ENCODE measurements at places on chromosomes 2 and 18. TPM values are rescaled to one million over a fixed set of nuclear protein-coding genes. Genes with fewer than 3 reads are reported as not detected.

DNA sequence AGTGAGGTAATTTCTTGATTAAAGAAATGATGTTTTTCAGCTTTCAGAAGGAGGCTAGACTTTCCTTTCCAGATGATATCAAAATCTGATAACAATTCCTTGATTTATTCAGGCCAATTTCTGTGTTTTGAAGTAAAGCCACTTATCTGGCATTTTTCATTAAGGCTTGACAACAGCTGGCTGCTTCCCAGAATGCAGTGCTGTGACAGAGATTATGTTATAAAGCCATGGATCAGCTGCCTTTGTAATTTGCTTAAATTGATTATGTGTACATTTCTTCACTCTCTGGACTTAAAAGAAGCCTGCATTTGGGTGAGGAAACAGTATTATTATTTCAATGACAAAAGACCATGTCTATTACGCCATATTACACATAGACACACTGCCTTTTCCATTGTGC is 136.0 kb downstream of the PLCL1 start:
- peaks cover 3% of the 10 kb centered on the region for H3K4me1 ChIP-seq
- DNase-seq = no peak
- no peak overlapping the region for H3K4me3 ChIP-seq
- no peaks in the 10 kb centered on the region for H3K36me3 ChIP-seq

- no peaks in the 10 kb centered on the region for H3K27me3 ChIP-seq
- H3K27ac ChIP-seq = no peak overlapping the region
- DNase-seq = no peak
- no peaks in the 10 kb centered on the region for H3K36me3 ChIP-seq
- H3K4me1 ChIP-seq = peaks cover 24% of the 10 kb centered on the region
Observed at GRCh38 chr2:128545085-128545484, 226.4 kb upstream of the HS6ST1 start.

DNA sequence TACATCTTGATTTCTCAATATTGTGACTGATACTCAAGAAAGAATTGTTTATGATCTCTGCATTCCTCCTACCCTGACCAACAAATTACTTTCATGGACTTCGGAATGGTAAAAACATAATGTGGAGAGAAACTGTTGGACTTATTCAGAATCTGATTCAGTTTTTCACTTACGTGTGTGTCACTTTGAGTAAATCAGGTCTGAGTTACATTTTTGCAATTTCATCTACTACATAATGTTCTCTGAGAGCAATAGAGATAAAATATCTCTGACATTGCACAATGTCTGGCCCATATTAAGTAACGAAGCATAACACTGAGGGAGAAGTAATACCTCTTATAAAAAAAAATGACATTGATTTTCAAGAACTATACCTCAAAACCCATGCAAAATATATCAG is 1337.9 kb upstream of the CHAC2 start:
- no peaks in the 10 kb centered on the region for H3K27me3 ChIP-seq
- H3K4me1 ChIP-seq = no peaks in the 10 kb centered on the region
- no peak overlapping the region for H3K27ac ChIP-seq
- DNase-seq = no peak

DNA sequence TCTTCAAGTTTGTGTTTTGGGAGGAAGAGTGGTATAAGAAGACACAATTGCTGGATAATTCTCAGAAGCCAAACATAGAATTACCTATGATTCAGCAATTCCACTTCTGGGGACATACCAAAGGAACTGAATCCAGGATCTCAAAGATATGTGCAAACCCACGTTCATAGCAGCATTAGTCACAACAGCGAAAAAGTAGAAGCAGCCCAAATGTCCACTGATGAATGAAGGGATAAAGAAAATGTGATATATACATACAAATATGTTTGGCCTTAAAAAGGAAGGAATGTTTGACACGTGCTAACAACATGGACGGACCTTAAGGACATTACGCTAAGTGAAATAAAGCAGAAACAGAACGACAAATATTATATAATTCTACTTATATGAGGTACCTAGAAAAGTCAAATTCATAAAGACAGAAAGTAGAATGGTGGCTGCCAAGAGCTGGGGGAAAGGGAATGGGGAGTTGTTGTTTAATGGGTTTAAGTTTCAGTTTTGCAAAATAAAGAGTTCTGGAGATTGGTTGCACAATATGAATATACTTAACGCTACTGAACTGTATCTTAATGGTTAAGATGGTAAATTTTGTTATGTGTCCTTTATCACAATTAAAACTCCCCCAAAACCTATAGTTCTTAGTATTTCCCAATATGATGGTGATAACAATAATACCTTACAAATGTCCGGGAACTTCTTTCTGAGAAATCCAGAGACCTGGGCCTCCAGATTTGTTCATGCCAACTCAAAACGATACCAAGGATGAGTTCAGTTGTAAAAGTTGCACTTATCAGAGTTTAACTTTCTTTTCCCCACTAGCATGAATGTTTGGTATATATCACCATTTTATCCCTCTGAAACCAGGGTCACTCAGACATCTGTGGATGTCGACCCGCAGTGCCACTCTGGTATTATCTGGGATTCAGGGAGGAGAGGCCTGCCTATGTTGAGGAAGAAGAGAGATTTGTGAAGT is 33.7 kb upstream of the WIPF1 start:
- DNase-seq = no peak
- no peaks in the 10 kb centered on the region for H3K36me3 ChIP-seq

- H3K27me3 ChIP-seq = no peaks in the 10 kb centered on the region
- H3K27ac ChIP-seq = no peak overlapping the region
- no peaks in the 10 kb centered on the region for H3K4me1 ChIP-seq
- no peaks in the 10 kb centered on the region for H3K36me3 ChIP-seq
- H3K4me3 ChIP-seq = no peak overlapping the region
Observed at GRCh38 chr2:133484784-133485183, 83.5 kb downstream of the NCKAP5 start.

- no peak overlapping the region for H3K4me3 ChIP-seq
- no peak overlapping the region for H3K27ac ChIP-seq
- H3K36me3 ChIP-seq = no peaks in the 10 kb centered on the region
Observed at GRCh38 chr18:7164323-7165004, 46.9 kb upstream of the LAMA1 start.

DNA sequence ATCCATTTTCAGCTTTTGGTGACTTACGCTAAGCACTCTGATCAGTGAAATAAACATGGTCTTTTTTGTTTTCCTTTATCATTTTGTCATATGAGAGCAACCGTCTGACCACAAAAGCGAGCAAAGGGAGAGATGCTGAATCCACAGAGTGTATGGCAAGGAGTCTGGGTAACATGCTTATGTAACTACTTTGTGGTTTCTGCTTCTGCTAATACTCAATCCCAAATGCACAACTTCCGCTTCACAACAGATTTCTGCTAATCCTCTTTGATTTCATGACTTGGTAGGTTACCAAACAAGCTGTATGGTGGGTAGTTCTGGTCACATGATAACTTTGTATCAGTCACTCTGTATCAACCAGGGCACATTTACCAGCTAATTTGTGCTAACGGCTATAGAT is 908.4 kb upstream of the CRIM1 start:
- H3K27me3 ChIP-seq = no peaks in the 10 kb centered on the region
- H3K27ac ChIP-seq = no peak overlapping the region

DNA sequence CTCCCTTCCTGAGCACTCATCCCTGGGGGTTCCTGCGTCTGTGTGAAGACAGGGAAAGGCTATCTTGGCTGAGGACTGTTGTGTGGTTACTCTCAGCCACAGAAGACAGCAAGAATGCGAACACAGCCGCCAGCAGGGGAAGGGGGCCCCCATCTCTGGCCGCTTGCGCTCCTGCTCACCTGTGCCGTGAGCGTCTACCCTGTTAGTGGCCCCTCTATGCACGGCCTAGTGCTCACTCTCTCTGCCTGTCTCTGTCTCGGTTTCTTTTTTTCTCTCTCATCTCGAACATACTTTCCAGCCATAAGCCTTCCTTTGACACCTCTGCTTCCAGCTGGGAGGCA is 206.7 kb upstream of the APCDD1 start:
- H3K27ac ChIP-seq = no peak overlapping the region
- H3K36me3 ChIP-seq = no peaks in the 10 kb centered on the region
- DNase-seq = no peak
- H3K4me1 ChIP-seq = peaks cover 4% of the 10 kb centered on the region
- no peak overlapping the region for H3K4me3 ChIP-seq

GRCh38 chr2:190505696-190506095 is 28.8 kb downstream of the NEMP2 start:
- no peak overlapping the region for H3K27ac ChIP-seq
- H3K4me3 ChIP-seq = no peak overlapping the region
- H3K4me1 ChIP-seq = no peaks in the 10 kb centered on the region
- H3K36me3 ChIP-seq = no peaks in the 10 kb centered on the region
- no peak for DNase-seq

DNA sequence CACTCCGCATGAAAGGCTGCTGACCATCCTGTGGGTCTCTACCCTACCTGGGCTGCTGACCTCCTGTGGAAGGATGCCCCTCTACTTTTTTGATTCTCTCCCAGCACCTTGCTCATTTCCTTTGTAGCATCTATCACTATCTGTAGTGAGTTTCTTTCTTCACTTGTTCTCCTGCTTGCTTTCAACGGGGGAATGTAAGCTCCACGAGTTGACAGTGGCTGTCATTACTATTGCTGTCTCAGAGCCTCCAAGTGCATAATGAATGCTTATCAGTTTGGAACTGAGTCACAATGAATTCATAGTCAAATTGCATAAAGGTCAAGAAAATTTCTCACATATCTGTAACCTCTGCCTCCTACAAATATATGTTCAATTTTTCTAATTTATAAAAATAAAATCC is 477.7 kb downstream of the PLCL1 start:
- H3K27ac ChIP-seq = no peak overlapping the region
- H3K27me3 ChIP-seq = no peaks in the 10 kb centered on the region
- no peaks in the 10 kb centered on the region for H3K4me1 ChIP-seq
- no peaks in the 10 kb centered on the region for H3K36me3 ChIP-seq
- DNase-seq = no peak

GRCh38 chr2:11867926-11868325 is 121.5 kb downstream of the LPIN1 start:
- peaks cover 13% of the 10 kb centered on the region for H3K4me1 ChIP-seq
- no peaks in the 10 kb centered on the region for H3K27me3 ChIP-seq
- H3K27ac ChIP-seq = no peak overlapping the region
- H3K4me3 ChIP-seq = no peak overlapping the region

DNA sequence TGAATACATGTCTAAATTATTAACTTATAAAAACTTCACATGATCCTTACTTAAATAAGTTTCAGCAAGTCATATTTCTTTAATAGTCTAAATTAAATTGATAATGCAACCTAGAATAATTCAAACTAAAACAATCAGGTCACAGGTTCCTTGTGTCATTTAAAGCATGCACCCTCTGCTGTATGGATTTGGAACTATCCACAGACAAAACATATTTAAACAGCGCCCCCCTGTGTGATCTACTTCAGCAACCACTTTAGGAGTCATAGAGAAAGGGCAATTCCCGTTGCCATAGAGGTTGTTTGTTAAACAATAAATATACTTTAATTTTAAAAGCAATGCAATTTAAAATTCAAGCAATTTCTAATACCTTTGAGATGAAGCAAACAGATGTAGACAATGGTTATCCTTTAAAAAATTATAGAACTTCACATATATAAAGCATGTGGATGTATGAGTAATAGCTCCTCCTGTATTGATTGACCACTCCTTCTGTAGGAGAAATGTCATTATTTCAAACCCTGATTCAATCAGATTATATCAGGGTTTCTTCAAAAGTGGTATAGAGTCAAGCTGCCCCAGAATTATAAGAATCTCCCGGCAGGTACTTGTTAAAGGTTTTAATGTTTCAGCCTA is 21.2 kb downstream of the GRB14 start:
- H3K4me1 ChIP-seq = peaks cover 20% of the 10 kb centered on the region
- H3K36me3 ChIP-seq = no peaks in the 10 kb centered on the region

DNA sequence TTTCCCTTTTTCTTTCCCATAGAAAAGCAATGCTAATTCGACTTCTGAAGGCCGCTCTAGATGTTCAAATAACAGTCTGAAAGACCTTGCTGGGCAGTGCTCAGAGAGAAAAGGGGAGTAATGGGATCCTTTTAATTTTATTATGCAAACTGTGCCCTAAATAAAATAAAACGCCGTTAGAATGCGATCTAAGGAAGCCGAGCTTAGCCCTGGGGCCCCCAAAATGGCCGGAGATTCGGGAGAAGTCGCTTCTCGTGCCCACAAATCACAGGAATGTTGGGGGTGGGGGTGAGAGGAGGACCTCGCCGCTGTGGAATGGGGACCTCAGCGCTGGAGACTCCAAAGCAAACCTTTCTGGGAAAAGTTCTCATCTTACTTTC is 8.4 kb upstream of the POU3F3 start:
- H3K4me1 ChIP-seq = peaks cover 22% of the 10 kb centered on the region
- DNase-seq = peak; percentile 63
- peaks cover 100% of the 10 kb centered on the region for H3K27me3 ChIP-seq
- H3K4me3 ChIP-seq = peak overlapping the region; percentile 61
- H3K27ac ChIP-seq = no peak overlapping the region
- H3K36me3 ChIP-seq = no peaks in the 10 kb centered on the region

- no peak for DNase-seq
- no peak overlapping the region for H3K27ac ChIP-seq
- H3K36me3 ChIP-seq = no peaks in the 10 kb centered on the region
- H3K4me1 ChIP-seq = no peaks in the 10 kb centered on the region
- no peak overlapping the region for H3K4me3 ChIP-seq
- H3K27me3 ChIP-seq = no peaks in the 10 kb centered on the region
Observed at GRCh38 chr2:101119431-101119830, 31.8 kb downstream of the TBC1D8 start.

DNA sequence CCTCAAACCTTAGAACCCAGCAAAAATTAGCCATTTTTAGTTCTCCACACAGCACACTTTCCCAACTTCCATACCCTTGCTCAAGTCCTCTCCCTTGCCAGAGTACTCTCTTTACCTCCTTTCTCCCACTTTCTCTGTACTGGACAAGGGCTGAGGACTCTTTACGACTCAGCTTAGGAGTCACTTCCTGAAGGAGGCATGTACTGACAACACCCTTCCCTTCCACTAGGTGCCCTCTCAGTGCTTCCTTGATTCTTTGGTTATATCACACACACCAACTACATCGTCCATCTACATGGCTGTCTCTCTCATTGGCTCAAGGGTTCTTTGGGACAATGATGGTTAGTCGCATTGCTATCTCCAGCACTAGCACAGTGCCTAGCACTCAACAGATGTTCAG is 5.2 kb upstream of the C18orf63 start:
- no peaks in the 10 kb centered on the region for H3K36me3 ChIP-seq
- H3K4me1 ChIP-seq = no peaks in the 10 kb centered on the region
- DNase-seq = no peak

DNA sequence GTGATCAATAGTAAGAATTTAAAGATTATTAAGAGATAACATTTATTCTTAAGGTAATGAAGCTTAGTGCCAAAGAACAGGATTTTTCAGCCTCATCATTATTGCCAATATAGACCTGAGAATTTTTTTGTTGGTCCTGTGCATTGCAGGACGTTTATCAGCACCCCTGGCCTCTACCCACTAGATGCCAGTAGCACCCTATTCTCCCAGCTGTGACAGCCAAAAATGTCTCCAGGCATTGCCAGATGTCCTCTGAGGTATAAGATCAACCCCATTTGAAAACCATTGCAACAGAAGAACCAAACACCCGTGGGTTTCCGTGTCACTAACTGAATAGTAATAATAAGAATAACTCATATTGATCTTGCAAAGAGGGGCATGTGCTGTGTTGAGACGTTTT is 700.0 kb upstream of the SOX11 start:
- peaks cover 6% of the 10 kb centered on the region for H3K4me1 ChIP-seq
- no peaks in the 10 kb centered on the region for H3K36me3 ChIP-seq
- peak; percentile 16 for DNase-seq
- H3K4me3 ChIP-seq = no peak overlapping the region
- H3K27ac ChIP-seq = no peak overlapping the region
- H3K27me3 ChIP-seq = no peaks in the 10 kb centered on the region

Gene POTEI
- 1.8 TPM for total RNA-seq

Gene SCN7A
- total RNA-seq = 1.0 TPM

Gene ASB18
- total RNA-seq = not detected

Gene CD28
- total RNA-seq = not detected

Gene PSMA8
- total RNA-seq = not detected

Gene TEKT4
- not detected for total RNA-seq

Gene GLB1L
- 7.2 TPM for total RNA-seq

Gene HIBCH
- total RNA-seq = 38.8 TPM

Gene CHST10
- total RNA-seq = 28.1 TPM

All from neural progenitor cell (in vitro differentiated cells).